ENCODE measurements at places on chromosomes 2 and 18.
A peak's percentile ranks its signal among the peaks of the same experiment; 100 is the strongest.

- no peak for DNase-seq
These were observed 6.9 kb upstream of the ANXA4 start for GRCh38 chr2:69734854-69735544.

- no peak for DNase-seq
These were observed 171.0 kb downstream of the SLC4A3 start for GRCh38 chr2:219798430-219798829.

DNA sequence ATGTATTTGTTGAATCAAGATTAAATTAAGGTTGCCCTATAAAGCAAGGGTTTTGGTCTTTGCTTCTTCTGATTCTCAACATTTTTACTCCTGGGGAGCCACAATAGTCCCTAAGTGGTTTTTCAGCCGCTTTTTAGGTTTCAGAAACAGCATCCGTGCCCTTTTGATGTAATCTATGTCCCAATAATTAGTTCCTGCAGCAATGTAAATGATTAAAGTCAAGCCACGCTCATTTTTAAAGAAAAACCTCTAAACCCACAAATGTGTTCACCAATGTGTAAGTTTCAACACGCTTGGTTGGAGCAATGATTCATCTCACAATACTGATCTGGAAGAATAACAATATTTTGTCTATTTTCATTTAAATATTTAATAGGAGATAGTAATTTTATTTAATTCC is 5.6 kb downstream of the ARL4C start:
- no peak for DNase-seq

DNA sequence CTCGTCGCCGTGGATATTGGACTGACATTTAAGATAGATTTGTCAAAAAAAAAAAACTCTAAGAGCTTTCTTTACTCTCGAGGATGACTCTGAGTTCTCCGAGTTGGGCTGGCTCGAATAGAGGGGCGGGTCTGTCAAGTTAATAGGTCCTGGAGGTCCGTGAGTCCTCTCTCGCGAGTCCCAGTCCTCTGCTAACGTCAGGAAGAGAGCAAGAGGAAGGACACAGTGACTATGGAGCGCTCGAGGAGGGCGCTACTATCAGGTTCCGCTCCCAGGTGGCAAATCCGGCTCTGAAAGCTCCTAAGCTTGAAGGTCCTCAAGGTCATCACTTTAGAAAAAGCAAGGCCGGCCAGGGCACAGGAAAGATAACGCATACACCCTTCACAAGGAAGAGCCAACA is 404 bp upstream of the AKAIN1 start:
- no peak for DNase-seq

DNA sequence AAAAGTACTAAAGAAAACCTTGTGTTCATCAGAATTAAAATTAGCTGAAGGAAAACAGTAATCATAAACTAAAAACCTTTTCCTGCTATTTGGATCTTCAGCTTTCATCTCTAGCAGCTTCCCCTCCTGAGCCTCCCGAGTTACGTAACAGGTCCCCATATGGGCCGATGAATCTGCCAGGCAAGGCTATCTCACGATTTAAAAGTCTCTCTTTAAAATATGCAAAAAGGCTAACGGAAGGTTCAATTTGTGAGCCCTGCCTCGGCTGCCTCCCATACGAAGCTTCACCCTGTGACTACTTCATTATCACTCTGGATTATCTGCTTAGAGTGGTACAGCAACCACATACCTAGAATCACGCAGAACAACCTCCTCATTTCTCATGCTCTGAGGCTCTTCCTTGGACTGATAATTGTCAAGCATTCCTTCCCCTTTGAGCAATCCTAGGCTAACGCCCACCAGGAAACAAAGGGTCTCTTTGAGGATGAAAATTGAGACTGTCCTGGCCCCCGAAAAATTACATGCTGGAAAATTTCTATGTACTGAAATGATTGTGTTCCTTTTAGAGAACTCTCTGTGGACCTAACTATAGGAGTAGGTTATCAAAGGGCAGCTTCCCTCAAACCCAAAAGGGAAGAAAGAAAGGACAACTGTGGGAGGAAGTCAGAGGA is 147.4 kb downstream of the ZEB2 start:
- no peak for DNase-seq

GRCh38 chr2:6644261-6644660 is 221.4 kb downstream of the CMPK2 start:
- DNase-seq: no peak

- DNase-seq: no peak
These were observed 264.2 kb downstream of the LNPK start for GRCh38 chr2:175737722-175738361.

GRCh38 chr18:74582642-74583041 is 15.0 kb upstream of the ZNF407 start:
- DNase-seq: no peak

DNA sequence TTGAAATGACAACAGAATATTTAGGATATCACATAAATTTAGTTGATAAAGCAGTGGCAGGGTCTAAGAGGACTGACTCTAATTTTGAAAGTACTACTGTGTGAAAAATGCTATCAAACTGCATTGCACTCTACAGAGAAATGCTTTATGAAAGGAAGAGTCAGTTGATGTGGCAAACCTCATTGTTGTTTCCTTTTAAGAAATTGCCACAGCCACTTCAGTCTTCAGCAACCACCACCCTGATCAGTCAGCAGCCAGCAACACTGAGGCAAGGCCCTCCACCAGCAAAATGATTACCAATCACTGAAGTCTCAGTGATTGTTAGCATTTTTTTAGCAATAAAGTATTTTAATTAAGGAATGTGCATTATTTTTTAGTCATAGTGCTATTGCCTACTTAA is 488.7 kb upstream of the SLC39A10 start:
- no peak for DNase-seq

GRCh38 chr2:425947-426346 is 138.1 kb upstream of the ALKAL2 start:
- DNase-seq: no peak

- no peak for DNase-seq
These were observed 376.9 kb downstream of the RND3 start for GRCh38 chr2:150110548-150110947.

GRCh38 chr2:217906798-217907197 is 96.0 kb downstream of the TNS1 start:
- DNase-seq: no peak

- no peak for DNase-seq
These were observed 152.4 kb upstream of the KCTD1 start for GRCh38 chr18:26700728-26701127.

DNA sequence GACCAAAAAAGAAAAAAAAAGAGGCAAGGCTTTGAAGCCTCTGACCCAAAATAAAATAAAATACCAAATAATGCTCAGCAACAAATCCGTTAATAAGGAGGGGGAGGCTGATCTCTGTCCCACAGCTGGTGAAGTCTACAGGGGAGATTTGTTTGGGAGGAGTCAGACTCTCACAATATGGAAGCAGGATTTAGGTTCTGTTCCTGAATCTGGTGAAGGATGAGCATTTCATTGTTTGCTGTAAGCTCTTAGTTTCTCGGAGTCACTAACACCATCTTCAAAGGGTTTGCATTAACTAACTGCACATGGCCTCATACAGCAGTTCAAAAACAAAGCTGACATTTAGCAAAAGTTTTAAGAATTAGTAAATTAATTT is 339.4 kb upstream of the TNP1 start:
- no peak for DNase-seq

DNA sequence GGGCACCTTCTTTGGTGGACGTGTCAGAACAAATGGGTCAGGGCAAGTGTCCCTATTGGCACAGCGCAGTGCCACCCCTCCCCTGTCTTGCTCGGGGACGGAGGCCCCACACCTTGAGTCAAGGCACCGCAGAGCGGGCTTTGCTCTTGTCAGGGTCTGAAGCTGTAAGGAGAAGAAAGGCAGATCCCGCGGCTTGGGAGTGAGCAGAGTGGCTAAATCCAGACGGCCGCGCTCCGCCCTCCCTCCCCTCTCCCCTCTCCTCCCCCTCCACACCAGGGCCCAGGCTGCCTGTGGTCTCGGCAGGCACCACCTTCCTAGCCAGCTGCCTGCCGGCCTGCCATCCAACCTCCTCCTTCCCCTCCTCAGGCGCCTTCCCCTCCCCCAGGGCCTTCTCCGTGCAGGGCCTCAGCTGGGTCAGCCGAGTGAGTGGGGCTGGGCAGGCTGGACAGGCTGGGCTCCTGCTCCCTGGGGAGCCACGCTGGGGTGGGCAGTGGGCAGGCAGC is 25.8 kb downstream of the SPEG start:
- DNase-seq: peak; percentile 66

GRCh38 chr2:151795646-151796240 is 32.5 kb downstream of the ARL5A start:
- no peak for DNase-seq

DNA sequence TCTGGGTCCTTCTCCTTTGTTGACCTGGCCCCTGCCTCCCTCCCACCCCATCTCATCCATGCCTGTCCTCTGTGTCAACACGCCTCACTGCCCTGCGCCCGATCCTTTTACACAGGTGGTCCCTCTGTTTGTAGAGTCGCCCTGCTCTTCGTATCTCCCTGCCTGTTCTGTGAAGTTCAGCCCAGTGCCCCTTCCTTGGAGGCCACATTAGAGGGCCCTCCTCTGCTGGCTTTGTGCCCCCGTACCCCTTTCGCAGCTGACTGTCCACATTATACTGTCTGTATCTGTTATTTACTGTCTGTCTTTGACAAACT is 25.5 kb downstream of the ASAP2 start:
- DNase-seq: no peak

- no peak for DNase-seq
These were observed 66.5 kb upstream of the CCDC178 start for GRCh38 chr18:33507019-33507418.

Data from NCI-H446 (cell line).